Keratinocyte (primary cell): ENCODE measurements at places on chromosomes 11 and 22. TPM values are rescaled to one million over a fixed set of nuclear protein-coding genes. Genes with fewer than 3 reads are reported as not detected.

CALCA gene
- not detected in 3 replicates for polyA plus RNA-seq

- no peaks in the 10 kb centered on the region for H3K4me1 ChIP-seq
- no peak overlapping the region for H3K4me3 ChIP-seq
- no peaks in the 10 kb centered on the region for H3K27me3 ChIP-seq
- H3K36me3 ChIP-seq = no peaks in the 10 kb centered on the region
Measured at GRCh38 chr22:47379037-47379436, 616.6 kb downstream of the TBC1D22A start.

OR8D1 gene
- polyA plus RNA-seq = not detected in 3 replicates

DNA sequence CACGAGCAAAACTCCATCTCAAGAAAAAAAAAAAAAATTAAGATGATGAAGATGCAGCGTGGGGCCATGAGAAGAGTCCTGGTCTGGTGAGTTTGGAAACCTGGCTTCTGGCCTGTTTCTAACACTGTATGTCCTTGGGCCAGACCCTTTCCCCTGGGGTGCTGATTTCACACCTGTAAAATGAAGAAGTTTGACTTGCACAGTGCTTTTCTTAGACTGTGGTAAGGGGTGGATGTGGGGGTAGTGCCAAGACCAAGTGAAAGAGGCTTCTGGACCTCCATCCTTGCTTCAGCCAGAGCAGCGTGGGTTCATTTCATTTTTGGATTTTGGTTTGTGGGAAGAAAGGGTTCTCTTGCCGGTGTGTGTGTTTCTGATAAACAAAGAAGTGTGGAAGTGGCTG, 42.1 kb downstream of the PTPRJ start:
- H3K27ac ChIP-seq = no peak overlapping the region
- H3K4me1 ChIP-seq = no peaks in the 10 kb centered on the region
- no peaks in the 10 kb centered on the region for H3K27me3 ChIP-seq
- H3K36me3 ChIP-seq = no peaks in the 10 kb centered on the region
- no peak for DNase-seq

DNA sequence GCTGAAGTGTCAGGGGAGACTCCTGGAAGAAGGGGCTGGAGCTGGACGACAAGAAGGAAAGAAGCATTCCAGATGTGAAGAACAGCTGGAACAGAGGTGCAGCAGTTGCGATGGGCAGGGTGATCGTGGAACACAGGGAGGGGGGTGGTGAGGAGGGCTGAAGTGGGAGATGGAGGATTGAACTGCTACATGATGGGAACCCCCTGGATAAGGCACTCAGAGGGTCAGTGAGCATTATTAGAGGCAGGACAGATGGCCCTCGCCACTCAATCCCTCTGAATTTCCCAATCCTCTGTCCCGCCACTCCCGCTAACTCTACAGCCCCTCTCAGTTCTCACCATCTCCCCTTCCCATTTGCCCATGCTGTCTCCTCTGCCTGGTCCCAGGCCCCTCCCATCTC, 14.0 kb downstream of the SERPINH1 start:
- no peak overlapping the region for H3K4me3 ChIP-seq
- peaks cover 2% of the 10 kb centered on the region for H3K4me1 ChIP-seq
- DNase-seq = no peak
- no peak overlapping the region for H3K27ac ChIP-seq
- peaks cover 25% of the 10 kb centered on the region for H3K36me3 ChIP-seq

TTLL1 gene
- 3.5 to 6.0 TPM (median 3.9 TPM) in 3 replicates for polyA plus RNA-seq

MFRP gene
- not detected in 3 replicates for polyA plus RNA-seq

GRM5 gene
- polyA plus RNA-seq = not detected in 3 replicates

OR56A1 gene
- polyA plus RNA-seq = not detected in 3 replicates

GRCh38 chr11:9803685-9804418, 140.0 kb downstream of the SWAP70 start:
- no peak for DNase-seq
- no peak overlapping the region for H3K4me3 ChIP-seq
- peaks cover 6% of the 10 kb centered on the region for H3K36me3 ChIP-seq
- no peaks in the 10 kb centered on the region for H3K27me3 ChIP-seq

- H3K27me3 ChIP-seq = no peaks in the 10 kb centered on the region
- H3K36me3 ChIP-seq = peaks cover 45% of the 10 kb centered on the region
- DNase-seq = peak; percentile 19
- H3K4me1 ChIP-seq = peaks cover 21% of the 10 kb centered on the region
Measured at GRCh38 chr11:3370311-3370870, 8.6 kb downstream of the ZNF195 start.
